ENCODE measurements at places on chromosomes 4 and X.
A peak's percentile ranks its signal among the peaks of the same experiment; 100 is the strongest.

DNA sequence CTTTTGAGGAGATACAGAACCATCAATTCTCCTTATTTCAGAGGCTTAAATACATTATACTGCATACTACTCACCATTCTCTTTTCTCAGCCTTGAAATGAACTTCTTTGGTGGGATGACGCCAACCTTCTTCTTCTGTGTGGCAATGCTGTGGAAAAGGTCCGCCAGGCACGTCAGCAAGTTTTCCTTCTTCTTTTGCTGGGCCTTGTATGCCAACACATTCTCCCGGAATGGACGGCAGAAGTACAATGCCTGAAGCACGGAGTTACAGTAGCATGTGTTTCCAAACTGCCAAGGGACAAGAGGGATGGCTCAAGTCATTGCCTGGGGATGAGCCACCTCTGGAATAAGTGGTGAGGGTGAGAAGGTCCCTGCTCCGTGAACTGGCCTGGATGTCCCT is 31.2 kb downstream of the USP46 start:
- DNase-seq, result no peak

- no peak for DNase-seq
Measured at GRCh38 chr4:143234153-143234552, 49.4 kb downstream of the USP38 start.

DNA sequence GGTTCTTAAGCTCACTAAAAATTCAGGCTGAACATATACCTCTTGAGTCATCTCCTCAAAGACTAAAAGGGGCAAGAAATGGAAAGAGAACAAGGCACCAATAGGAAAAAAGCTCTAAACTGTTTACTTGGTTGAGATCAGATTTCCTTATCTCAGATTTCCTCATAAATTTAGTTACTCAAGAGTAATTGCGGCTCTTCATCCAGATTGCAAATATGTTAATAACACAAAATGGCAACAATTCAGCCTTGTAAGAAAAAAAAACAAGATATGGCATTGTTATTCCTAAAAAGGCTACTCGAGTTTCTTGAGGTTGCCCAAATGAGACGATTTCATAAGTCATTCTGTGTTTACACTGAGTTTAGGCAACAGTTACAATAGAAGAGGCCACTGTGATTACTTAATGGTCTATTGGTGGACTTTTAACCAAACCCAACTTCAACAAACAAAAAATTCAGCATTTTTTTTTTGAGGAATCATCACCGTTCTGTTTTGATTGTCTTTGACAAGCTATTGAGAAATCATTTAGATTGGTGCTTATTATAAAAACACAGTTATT is 97.9 kb upstream of the PDHA1 start:
- no peak for DNase-seq

- DNase-seq, result no peak
Measured at GRCh38 chr4:13368217-13368616, 115.9 kb downstream of the RAB28 start.

- DNase-seq, result no peak
Measured at GRCh38 chr4:25694466-25694865, 38.8 kb downstream of the SLC34A2 start.

GRCh38 chrX:79559290-79559689 is 192.2 kb upstream of the ITM2A start:
- DNase-seq, result no peak

- DNase-seq, result no peak
Measured at GRCh38 chrX:113962343-113962742, 621.5 kb upstream of the HTR2C start.

DNA sequence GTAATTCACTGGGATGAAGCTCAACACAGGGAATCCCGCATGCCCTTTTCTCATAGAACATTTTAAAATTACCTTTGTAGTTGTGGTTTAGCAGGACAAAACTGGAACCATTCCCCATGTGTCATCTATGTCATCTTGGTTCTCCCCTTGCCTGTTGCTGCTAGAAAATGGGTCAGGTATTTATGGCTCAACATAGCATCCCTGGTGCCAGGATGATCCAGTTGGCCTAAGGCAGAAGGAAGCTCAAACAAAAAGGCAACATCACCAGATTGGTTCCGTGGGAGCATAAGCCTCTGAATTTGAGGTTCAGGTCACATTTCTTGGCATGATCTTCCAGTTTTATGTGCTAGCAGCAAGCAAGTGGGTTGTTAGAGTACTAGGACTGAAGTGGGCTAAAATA is 552.6 kb upstream of the BOD1L1 start:
- no peak for DNase-seq

GRCh38 chr4:53505947-53506346 is 85.3 kb downstream of the LNX1 start:
- no peak for DNase-seq

- DNase-seq, result no peak
Measured at GRCh38 chr4:2638730-2639129, 102.3 kb downstream of the FAM193A start.

DNA sequence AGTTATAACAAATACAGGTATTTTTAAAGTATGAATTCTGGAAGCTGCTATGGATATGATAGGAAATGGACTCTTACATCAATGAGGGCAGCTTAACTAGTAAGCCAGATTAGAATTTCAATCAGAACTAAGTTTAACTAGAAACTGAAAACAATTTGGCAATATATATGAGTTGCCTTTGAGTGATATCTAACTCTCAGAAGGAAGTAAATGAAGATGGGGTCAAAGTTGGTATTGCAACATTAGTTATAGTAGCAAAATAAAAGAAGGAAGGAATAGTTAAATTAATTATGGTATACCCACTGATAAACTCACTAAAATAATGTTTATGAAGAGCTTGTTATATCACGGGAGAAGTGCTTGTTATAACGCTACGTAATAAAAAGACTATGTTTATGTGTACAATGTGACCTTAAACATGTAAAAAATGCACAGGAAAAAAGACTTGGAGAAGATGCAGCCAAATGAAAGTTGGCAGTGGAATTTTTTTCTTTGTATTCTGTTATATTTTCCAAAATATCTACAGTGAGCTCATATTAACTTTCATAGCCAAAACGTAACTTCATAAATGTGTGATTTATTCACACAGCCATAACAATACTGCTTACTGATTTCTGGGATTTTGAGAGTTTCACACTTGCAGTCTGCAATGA is 34.5 kb downstream of the PHKA2 start:
- no peak for DNase-seq

DNA sequence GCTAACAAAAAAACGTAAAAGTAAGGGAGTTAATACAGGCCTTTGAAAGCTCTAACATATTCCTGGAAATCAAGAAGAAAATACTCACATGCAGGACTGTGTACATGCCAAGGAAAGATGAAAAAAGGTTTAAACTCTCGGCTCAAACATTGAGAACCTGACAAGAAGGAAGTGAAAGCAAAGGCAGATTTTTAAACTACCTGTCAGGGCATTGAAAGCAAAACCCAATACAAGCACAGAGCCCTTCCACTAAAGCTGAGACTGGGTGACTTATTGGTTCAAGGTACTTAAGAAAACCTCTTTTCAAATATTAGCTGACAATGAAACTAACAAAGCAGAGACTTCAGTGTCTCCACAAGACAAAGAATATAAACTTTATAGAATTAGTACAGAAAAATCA is 313.0 kb upstream of the GRID2 start:
- peak; percentile 20 for DNase-seq

DNA sequence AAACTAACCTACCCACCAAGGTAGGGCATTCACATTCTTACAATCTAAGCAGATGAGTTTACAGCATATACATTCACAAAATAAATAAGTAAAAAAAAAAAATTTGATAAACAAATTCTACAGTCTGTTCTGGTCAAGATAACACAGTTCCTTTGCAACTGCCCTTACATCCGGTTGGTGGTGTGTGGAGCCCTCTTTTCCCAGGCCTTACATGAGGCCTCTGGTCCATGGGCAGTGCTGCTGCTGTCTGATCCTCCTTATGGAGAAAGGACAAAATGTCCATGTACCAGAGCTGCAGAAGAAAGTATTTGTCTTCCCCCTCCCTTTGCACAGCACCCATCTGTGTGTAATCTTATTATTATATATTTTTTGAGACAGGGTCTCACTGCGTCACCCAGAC is 2.2 kb upstream of the SEPTIN11 start:
- DNase-seq, result no peak

GRCh38 chr4:101222156-101222845 is 125.0 kb downstream of the PPP3CA start:
- no peak for DNase-seq

DNA sequence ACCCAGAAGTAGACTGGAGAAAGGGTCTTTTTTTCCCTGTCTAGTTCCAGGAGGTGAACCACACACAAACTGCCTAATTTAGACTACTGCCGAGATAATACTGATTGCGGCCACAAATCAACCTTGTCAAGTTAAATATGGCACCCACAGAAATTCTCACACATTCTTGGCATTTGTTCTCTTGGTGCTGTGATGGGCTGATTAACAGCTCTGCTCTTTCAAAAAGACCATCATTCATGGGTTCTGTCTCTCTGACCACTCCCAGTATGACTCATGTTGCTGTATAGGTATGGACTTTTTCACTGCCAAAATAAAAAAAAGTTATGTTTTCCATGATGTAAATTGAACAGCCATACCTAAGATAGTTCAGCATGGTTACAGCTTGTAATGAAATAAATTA is 1003.5 kb upstream of the LCORL start:
- DNase-seq, result no peak

- no peak for DNase-seq
Measured at GRCh38 chr4:83561381-83561780, 25.5 kb downstream of the GPAT3 start.

DNA sequence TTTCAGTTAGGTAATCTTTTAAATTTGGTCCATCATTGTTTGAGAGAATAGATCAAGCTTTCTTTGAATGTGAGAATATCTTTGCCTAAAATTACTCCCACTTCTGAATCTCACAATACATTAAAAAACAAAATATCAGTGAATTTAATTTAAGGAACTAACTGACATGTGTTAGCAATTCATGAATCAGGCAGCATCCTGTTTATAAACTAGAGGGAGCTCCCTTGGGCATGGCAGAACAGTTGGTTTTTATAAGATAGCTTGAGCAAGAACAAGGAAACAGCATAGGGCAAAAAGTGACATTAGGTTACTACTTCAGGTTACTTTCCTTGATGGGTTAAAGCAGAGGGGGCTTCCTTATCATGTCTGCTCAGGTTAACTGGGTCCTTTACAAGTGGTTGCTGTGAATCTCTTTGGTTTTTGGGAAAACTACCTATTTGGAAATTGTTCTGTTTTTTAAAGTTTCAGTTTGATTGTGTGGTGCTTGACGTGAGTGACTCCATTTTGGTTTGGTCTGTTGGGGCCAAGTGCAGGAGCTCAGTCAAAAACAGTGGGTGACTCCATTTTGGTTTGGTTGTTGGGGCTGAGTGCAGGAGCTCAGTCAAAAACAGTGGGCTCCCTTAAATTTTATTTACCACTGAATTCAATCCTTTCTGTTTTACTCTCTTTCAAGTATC is 68.0 kb downstream of the PPEF2 start:
- no peak for DNase-seq

- no peak for DNase-seq
Measured at GRCh38 chr4:2698951-2699505, 57.1 kb downstream of the TNIP2 start.

DNA sequence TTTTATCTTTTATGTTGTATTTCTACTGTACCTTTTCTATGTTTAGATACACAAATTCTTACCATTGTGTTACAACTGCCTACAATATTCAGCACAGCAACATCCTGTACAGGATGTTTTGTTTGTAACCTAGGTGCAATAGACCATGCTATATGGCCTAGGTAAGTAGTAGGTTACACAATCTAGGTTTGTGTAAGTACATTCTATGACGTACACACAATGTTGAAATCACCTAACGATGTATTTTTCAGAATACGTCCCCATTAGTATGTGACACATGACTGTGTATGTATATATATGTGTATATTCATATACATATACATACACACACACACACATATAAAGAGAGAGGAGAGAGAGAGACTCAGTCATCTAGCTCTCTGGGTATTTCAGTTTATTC is 103.5 kb downstream of the CLNK start:
- DNase-seq, result no peak

- DNase-seq, result peak; percentile 75
Measured at GRCh38 chr4:184860018-184860779, 34.4 kb upstream of the ACSL1 start.

DNA sequence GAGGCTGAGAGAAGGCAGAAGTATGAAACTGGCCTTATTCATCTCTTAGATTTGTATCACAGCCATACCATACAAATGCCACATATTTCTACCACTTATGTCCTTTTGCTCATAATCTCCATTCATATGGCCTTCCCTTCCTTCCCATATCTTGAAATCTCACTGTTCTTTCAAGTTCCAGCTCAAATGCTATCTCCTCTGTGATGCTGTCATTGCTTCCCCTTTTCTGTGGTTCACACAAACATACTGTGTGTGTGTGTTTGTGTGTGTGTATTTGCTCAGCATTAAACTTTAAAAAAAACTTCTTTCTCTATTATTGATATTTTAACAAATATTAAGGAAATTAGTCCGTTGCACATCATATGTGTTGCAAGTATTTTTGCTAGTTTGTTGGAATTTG is 26.7 kb downstream of the PHKA1 start:
- no peak for DNase-seq

DNA sequence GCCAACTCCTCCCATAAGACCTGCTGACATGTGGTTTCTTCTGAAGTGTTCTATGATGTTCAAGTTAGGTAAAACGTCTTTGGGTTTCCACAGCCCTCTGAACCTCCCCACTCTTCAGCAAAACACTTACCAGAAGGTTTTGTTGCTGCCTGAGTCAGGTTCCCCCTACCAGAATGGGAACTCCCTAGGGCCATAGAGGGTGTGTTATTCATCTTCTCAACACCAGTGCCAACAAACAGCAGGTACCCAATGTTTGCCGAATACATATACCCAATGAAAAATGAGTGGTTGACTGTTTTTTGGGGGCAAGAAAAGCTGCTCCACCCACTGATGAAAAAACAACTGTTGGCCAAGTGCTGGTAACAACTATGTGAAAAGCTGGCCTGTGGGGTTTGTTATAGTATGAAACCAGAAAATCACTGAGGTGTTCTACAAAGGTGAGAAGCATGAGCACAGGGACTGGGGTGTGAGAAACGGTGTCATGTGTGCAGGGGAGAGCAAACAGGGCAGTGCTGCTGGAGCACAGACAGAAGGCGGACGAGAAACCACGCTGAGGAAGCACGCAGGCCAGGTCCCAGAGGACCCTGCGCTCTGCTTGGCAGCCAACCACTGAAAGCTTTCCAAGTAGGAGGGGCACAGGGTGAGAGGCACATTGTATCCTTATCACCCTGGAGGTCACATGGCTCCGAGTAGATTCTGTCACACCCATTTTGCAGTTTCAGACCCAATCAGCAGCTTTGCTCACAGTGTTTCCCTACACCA is 28.8 kb downstream of the ATP8A1 start:
- DNase-seq, result peak; percentile 96

DNA sequence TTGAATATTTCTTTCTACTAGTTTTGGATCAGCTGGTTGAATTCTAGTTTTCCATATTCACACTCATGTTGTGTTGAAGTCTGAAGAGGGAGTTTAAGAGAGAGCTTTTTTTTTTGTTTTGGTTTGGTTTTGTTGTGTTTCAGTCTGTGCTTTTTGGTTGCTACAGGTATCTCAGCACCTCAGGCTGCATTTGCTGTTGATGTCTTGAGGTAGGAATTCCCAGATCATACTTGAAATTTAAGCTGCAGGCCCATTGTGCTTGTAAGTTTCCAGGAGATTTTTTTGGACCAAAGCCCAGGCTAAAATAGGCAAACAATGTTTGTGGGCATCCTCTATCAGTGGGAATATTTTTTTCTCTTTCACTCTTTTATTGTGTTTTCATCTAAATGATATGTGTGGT is 190.2 kb upstream of the AGA start:
- no peak for DNase-seq
